ENCODE measurements at places on chromosomes 2 and 18. TPM values are rescaled to one million over a fixed set of nuclear protein-coding genes. Genes with fewer than 3 reads are reported as not detected.

SAG gene
- not detected for total RNA-seq

RAMP1 gene
- 23.4 TPM for total RNA-seq

GRB14 gene
- not detected for total RNA-seq

ZNF236 gene
- 3.7 TPM for total RNA-seq

ADGRF3 gene
- not detected for total RNA-seq

ARHGAP15 gene
- not detected for total RNA-seq

PID1 gene
- total RNA-seq: 5.9 TPM

C2orf78 gene
- total RNA-seq: not detected

Measured in bronchus fibroblast of lung (primary cell).